ENCODE measurements at places on chromosomes 16 and 17. TPM values are rescaled to one million over a fixed set of nuclear protein-coding genes. Genes with fewer than 3 reads are reported as not detected.

The HS3ST2 gene
- total RNA-seq: 0.17 TPM

The RHBDL3 gene
- total RNA-seq: 0.70 TPM

GRCh38 chr17:47686276-47686635, 7.7 kb upstream of the TBKBP1 start:
- no peaks in the 10 kb centered on the region for H3K4me1 ChIP-seq
- H3K27ac ChIP-seq: peak overlapping the region; percentile 1
- no peaks in the 10 kb centered on the region for H3K36me3 ChIP-seq
- no peak for DNase-seq
- H3K27me3 ChIP-seq: no peaks in the 10 kb centered on the region
- H3K4me3 ChIP-seq: no peak overlapping the region

DNA sequence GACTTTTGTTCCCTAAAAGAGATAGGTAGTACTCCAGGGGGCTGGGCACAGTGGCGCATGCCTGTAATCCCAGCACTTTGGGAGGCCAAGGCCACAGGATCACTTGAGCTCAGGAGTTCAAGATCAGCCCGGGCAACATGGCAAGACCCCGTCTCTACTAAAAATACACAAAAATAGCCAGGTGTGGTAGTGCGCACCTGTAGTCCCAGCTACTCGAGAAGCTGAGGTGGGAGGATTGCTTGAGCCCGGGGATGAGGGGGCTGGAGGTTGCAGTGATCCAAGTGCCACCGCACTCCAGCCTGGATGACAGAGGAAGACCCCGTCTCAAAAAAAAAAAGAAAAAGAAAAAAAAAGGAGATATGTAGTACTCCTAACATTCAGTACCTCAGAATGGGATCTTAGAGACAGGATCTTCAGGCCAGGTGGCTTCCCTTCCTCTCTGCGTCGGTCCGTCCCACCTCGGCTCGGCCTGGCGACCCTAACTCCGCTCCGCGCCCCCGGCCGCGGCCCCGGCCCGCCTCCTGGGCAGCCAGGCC, 89.6 kb downstream of the CDC27 start:
- H3K4me3 ChIP-seq: peak overlapping the region; percentile 98
- H3K36me3 ChIP-seq: no peaks in the 10 kb centered on the region
- no peak overlapping the region for H3K27ac ChIP-seq
- H3K27me3 ChIP-seq: no peaks in the 10 kb centered on the region

GRCh38 chr16:14285513-14286367, 214.6 kb downstream of the MRTFB start:
- no peaks in the 10 kb centered on the region for H3K27me3 ChIP-seq
- no peaks in the 10 kb centered on the region for H3K36me3 ChIP-seq
- peak overlapping the region; percentile 65 for H3K4me3 ChIP-seq
- H3K27ac ChIP-seq: peak overlapping the region; percentile 78
- peak; percentile 95 for DNase-seq
